Stimulated activated CD4-positive, alpha-beta T cell treated with anti-CD3 and anti-CD28 coated beads, TNF-alpha, amount 100 ng/mL, for 1 hour (primary cell): ENCODE measurements at places on chromosomes 12 and 14.

DNA sequence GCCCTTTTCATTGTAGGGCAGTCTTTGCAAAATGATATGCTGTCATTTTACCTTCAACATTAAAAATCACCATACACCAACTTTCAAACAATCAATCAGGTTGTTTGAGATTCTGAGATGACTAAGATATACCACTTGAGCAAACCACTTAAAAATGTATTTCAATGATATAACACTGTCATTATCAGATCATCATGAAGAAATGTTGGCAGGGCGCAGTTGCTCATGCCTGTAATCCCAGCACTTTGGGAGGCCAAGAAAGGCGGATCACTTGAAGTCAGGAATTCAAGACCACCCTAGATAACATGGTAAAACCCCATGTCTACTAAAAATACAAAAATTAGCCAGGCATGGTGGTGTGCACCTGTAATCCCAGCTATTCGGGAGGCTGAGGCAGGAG, 13.0 kb upstream of the RHOJ start:
- DNase-seq = no peak

DNA sequence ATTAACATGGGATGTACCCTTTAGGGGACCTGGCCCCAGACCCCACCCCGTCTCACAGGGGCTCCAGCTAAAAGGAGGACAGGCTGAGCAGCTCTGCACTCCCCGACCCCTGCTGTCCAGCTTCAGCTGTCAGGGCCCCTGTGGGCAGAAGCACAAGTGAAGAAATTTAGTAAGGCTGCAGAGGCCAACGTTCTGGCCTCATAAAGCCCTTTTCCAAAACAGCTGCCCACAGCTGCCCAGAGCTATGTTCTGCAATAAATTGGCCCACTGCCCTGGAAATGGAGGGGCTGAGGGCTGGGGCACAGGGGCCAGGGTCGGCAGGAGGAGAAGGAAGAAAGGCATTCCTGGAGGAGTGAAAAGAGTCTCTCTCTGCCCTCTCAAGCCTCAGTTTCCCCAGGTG, 357.1 kb downstream of the BCL11B start:
- DNase-seq = no peak

DNA sequence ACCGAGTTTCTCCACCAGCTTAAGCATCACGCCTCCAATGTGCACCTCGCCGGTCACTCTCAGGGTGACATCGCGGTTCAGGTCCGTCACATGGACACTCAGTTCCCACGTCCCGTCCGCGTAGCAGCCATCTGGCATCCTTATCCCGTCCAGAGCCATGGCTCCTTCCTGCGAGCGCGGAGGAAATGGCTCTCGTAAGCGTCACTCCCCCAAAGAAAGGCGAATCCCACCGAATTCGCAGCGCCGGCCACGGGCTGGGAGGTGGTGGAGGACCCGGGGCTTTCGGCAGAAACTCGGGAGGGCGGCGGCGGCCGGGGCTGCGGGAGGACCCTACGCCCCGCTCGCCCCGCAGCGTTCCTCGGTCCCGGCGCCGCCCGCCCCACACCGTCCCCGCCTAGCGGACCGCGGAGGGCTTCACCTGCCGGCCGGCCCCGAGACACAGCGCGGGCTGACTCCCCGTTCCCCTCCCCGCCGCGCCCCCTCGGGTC, 396 bp downstream of the FERMT2 start:
- DNase-seq = no peak

DNA sequence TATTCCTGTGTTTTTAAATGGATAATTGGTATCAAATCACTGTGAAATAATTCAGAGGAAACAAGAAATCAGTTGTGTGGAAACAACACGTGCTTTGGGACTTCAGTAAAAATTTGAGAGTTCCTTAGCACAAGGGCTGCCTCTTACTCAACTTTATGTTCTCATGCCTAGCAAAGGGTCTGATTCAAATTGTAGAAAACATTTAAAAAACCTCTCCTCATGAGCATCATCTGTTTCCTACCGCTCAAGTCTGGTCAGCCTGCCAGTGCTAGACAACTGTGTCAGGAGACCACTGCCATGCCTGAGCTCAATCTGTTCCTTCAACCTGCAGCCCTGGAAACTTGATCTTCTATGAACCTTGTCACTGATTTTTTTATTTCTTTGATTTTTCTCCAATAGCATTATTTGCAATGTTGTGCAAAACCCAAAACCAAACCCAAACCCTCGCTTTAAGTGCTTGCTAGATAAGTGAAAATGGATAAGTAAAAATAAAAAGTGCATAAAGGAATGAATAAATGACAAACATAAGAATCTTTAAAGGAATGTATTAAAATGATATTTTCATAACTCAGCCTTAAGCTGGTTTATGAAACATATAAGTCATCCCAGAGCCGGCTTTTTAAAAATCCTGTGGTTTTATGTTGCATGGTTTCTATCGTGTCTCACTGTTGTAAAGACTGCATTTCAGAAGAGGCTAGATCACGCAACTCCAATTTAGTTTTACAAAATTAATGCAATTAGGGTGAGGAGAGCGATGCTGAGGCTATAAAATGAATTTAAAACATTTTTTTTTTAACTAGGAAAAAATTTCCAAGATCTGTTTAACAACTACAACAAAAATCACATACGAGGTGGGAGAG, 361.2 kb upstream of the PDE3A start:
- DNase-seq = no peak

DNA sequence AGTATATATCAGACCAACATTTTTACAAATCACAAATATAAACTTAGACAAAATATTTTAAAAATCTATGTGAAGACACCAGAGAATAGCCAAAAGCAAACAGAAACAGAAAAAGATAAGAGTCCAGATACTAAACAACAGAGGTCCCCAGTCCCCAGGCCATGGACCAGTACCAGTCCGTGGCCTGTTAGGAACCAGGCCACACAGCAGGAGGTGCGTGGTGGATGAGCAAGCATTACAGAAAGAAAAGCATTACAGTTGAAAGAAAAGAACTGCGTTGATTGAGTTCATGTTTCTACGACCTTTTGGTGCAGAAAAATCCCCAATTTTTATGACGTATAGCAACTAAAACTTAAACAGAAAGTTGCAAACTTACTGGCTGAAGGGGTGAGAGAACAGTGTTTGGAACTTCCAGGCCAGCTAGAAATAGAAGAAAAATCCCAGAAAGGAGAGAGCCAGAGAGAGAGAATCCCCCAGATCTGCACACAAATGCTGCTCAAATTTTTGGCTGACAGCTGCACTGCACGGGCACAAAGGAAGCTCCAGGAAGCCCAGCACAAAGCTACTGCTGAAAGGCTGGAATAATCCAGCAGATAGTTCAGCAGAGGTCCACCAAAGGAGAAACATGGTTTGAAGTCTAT, 159.6 kb upstream of the C14orf180 start:
- no peak for DNase-seq

- no peak for DNase-seq
Measured at GRCh38 chr12:95385246-95386035, 88.5 kb upstream of the METAP2 start.

DNA sequence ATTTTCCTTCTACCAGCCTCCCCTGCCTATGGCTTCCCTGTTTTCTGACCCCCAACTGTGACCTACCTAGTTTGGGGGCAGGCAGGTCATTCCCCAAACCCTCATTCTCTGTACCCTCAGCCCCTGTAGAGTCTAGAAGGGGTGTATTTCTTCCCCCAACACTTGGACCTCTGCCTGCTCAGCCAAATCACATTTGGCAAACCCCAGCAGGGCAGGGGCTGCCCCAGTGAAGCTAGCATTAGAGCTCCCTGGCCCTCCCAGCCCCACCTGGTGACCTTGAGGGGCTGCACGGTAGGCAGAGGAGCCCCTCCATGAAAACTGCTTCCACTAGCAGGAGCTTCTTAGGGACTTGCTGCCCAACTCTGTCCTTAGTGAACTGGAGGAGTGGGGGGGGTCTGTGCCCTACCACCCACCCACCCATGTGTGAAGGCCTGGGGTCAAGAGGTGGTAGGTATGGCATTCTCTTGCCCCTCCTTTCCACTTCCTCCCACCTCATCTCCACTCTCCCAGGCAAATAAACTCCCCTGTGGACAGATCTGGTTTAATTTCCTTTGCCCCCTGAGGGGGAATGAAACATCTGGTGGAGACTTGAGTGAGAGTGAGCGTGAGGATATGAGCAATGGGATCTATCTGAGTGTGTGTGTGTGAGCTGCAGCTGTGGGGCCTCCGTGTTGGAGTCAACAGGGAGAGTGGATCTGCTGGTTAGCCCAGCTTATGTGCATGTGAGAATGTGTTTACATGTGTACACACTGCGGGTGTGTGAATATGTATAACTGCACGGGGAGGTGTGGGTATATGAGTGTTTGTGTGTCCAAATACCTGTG, 1.6 kb downstream of the NXPH4 start:
- DNase-seq = no peak

- DNase-seq = no peak
Measured at GRCh38 chr12:6839482-6840201, 1.1 kb upstream of the GNB3 start.

GRCh38 chr14:69483765-69484443, 624 bp upstream of the PLEKHD1 start:
- no peak for DNase-seq
